ENCODE measurements at places on chromosomes 4 and X.

GRCh38 chr4:21780148-21780547, 168.4 kb downstream of the KCNIP4 start:
- DNase-seq: no peak

GRCh38 chr4:94256828-94257227, 49.2 kb downstream of the SMARCAD1 start:
- no peak for DNase-seq

GRCh38 chr4:1216869-1217294, 32.0 kb downstream of the CTBP1 start:
- peak; percentile 57 for DNase-seq

GRCh38 chr4:188714907-188715306, 575.7 kb downstream of the TRIML1 start:
- DNase-seq: no peak

DNA sequence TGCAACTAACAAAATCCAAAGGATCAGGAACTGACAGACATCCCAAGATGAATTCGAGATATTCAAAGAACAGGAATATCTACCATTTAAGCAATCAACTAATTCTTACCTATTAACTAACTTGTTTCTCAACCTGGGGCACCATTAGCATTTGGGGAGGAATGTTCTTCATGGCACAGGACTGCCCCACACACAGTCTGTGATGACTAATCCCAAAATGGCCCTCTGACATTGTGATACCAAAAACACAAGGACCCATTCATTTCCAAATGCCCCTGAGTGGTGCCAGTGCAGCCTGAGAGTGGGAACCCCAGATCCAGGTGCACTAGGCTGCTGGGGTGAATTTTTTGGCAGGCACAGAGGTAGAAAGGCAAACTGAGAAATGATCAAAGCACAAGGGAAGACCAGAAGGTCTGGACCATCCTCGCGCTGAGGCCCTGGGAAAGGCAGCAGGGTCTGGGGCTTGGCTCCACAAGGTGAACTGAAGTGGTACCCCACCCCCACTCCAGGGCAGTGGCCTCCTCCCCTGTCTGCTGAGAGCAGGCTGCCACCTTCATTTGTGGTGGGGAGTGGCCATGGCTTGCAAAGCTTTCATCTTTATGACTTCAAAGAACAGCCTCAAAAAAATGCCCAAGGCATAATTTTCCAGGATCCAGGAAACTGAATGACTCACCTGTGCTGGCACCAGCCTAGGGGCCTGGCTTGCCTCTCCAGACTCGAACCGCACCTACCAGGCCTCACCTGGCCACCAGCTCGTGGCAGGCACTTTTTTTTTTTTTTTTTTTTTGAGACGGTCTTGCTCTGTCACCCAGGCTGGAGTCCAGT, 122.4 kb downstream of the BCOR start:
- DNase-seq: no peak

GRCh38 chr4:3307891-3308575, 15.2 kb downstream of the RGS12 start:
- DNase-seq: no peak

GRCh38 chr4:8607603-8608481, 15.3 kb downstream of the CPZ start:
- DNase-seq: peak; percentile 23

GRCh38 chr4:78669453-78669852, 106.7 kb upstream of the BMP2K start:
- no peak for DNase-seq

DNA sequence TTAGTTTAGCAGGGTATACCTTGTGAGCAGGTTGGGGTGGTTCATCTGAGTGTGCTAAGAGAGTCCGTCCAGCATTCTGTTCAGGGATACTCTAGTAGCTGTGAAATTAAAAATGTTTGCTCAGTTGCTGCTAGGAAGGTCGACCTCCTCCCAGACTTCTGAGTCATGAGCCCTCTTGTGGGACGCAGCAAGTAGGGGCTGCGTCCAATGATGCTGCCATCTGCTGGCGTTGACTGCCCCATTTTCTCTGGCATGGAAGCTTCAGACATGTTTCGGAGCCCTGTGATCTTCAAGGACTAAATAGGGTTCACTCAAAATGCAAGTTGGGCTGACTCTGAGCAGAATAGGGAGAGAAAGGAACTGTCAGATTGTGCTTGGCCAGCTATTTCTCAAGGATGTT, 201.0 kb upstream of the ARSJ start:
- no peak for DNase-seq

DNA sequence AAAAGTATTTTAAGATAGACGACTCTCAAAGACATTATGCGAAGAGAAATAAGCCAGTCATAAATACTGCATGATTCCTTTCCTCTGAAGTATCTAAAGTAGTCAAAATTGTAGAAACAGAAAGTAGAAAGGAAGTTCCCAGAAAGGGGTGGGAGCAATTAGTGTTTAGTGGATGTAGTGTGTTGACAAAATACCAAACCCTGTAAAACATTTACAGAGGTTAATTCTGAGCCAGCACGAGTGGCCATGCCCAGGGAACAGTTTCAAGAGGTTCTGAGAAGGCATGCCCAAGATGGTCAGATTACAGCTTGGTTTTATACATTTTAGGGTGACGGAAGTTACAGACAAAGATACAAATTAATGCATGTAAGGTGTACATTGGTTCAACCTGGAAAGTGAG, 34.4 kb upstream of the SLC25A4 start:
- no peak for DNase-seq

GRCh38 chrX:150594584-150594983, 26.2 kb downstream of the MTM1 start:
- no peak for DNase-seq

GRCh38 chrX:150361070-150361776, 1.9 kb upstream of the MAMLD1 start:
- DNase-seq: peak; percentile 29

- DNase-seq: no peak
These were observed 39.3 kb downstream of the DOCK11 start for GRCh38 chrX:118534716-118535493.

DNA sequence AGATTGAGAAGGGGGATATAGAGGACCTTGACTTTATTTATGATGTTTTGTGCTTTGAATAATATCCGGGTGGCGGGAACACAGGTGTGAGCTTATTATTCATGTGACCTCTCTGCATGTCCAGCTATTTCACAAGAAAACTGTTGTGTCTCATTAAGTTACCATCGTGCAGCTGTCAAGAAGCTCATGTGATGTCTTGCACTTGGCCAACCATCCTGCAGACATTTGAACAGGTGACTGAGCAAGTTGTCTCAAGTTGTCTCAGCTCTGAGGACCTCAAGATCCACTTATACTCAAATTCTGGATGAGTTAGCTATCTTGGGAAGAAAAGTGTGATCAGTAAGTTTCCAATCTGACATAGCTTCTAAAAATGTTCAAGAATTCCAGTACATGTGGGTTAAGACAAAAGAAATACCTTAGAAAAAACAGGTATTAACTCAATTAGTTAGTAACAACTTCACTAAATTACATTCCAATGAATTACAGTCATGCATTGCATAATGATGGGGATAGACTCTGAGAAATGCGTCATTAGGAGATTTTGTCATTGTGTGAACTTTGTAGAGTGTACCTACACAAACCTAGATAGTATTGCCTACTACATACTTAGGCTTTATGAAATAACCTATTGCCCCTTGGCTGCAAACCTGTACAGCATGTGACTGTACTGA, 462.2 kb downstream of the INPP4B start:
- DNase-seq: no peak
